Amniotic stem cell (primary cell): ENCODE measurements at places on chromosomes 13 and 19.

- no peak for DNase-seq
Measured at GRCh38 chr19:16703677-16704076, 16.0 kb upstream of the NWD1 start.

- DNase-seq, result no peak
Measured at GRCh38 chr13:44278166-44278565, 95.5 kb upstream of the SERP2 start.

DNA sequence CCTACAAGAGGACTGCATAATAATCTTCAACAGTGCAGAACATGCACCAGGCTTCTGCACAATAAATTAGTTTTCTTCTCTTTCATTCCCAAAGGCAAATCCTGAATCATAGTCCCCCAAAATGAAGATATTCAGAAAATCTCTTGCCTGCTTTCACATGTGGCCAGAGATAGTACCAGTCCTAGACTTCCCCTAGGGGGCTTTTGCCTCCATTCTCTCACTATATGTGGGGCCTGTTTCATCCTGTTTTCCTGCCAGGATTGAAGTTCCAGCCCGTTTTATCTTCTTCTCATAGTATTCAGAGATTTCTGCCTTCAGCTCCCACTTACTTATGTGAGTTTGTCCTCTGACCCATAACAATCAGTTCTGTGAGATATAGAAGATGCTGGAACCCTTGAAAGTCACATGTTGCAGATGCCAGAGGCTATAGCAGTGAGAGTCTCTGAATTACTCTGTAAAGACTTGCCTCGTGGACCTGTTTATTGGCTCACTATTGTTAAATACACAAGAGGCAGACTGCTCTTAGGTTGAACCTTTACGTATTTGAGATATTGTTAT lies 421.9 kb upstream of the PCDH9 start:
- no peak for DNase-seq

GRCh38 chr19:827314-827709 lies 325 bp upstream of the AZU1 start:
- DNase-seq, result no peak

- no peak for DNase-seq
Measured at GRCh38 chr13:42099962-42100675, 51.7 kb downstream of the DGKH start.

DNA sequence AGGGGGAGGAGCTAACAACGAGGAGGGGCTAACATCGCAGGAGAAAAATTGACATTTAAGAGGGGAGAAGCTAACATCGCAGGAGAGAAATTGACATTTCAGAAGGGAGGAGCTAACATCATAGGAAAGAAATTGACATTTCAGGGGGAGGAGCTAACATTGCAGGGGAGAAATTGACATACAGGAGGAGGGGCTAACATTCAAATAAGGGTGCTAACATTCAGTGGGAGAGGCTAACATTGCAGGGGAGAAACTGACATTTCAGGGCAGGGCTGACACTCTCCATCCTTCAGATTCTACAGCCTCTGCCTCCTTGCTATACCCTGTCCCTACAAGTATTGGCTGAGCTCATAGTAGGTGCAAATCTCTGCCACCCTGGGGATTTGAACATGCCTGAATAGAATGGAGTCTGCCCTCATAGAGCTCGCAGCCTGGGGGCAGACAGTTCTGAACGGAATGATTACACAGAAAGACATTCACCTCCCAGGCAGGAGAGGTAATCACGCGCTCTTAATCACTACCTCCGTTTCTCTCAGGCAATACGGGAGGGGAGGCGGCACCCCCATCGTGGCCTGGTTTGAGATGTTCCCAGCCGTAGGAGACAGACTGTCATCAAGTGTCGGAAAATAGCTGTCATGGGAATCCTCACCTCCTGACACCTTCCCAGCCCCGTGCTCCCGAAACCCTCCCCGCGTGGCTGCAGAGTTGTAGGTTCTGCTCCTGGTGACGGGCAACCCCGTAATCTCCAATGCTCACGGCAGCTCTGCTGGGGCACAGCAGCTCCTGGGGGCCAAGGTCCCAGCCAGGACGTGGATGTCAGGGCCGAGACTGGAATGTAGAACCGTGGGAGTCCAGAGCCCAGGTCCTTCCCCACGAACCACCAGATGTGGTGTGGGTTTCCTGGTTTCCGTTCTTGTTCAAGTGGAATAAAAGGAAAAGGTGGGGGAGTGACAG lies 9.5 kb downstream of the GPR32 start:
- DNase-seq, result no peak

- DNase-seq, result no peak
Measured at GRCh38 chr13:28935104-28935503, 115.0 kb downstream of the MTUS2 start.

GRCh38 chr19:50008532-50008931 lies 16.6 kb downstream of the VRK3 start:
- DNase-seq, result no peak

DNA sequence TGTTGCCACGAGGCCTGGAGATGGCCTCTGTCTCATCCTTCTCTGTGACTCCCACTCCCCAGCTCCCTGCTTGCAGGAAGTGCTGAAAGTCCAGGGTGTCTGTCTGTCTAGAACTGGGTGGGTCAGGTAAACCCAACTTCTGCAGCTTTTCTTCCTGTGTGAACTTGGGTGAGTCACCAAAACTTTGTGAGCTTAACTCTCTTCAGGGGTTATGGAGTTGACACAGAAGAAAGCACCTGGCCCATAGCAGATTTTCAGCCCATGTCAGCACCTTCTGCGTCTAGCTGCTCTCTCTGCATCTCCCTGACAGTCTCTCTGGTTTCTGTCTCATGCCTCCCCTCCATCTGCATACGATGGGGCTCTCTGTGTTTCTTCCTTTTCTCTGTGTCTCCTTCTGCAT lies 4.2 kb upstream of the CACNG7 start:
- no peak for DNase-seq

DNA sequence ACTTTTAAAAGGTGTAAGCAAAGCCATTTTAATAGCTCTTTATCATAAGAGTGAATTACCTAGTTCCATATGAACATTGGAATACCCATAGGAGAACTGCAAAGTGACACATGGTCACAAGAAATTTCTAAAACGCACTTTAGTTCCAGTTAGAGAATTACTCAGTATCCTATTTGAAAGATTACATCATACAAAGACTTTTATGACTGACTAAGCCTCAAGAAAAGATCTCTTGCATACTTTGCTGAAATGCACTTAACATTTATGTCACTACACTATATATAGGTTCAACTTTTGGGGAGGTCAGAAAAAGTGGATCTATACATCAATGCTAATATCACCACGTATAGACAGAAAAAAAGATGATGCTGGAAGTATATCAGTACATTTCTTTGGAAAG lies 7.1 kb downstream of the PCDH9 start:
- DNase-seq, result no peak

DNA sequence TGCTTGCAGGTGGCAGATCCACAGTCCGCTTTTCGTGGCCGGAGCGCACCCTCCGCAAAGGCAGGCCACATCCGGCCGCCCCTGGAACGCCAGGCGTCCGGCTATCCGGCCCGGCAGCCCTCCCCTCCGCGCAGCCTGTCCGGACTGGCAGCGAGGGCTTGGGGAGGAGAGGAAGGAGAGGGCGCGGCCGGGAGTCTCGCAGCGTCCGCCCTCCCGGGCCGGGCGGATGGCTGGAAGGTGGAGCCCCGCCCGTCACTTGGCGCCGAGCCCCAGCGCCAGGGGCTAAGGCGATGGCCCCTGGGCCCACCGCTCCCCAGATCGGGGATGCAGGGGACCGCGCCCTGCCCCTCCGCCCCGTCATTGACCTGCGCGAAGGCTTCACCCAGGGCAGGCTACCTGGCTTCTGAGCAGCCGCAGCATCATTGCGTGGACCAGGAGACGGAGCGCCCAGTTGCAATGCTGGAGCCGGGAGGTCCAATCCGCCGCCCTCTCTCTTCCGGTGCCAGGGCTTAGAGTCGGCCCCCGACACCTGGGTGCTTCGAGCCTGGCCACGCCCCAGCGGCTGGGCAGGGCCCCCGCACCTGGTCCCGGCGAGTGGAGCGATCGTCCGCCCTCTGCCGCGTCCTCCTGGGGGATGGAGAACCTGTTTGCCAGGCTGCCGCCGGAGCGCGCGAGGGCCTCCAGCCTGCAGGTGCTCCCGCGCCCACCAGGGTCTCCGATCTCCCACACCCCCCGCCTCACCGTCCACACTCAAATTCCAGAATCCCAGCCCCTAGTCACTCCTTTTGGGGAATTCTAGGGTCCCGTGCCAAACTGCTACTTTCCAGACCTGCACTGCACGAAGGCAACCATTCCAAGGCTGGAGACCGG lies at the start of gene FUT1:
FUT1 (minus strand) TSS at position 146 of the 870 bp plus-strand sequence. CDS start 1,360 bp downstream, outside the sequence.
- no peak for DNase-seq

- peak; percentile 79 for DNase-seq
Measured at GRCh38 chr19:57583521-57584416, at the start of gene ZIK1. TSS of gene ZIK1 (plus strand) at chr19:57584145. CDS start at chr19:57584357, 212 bp downstream.

DNA sequence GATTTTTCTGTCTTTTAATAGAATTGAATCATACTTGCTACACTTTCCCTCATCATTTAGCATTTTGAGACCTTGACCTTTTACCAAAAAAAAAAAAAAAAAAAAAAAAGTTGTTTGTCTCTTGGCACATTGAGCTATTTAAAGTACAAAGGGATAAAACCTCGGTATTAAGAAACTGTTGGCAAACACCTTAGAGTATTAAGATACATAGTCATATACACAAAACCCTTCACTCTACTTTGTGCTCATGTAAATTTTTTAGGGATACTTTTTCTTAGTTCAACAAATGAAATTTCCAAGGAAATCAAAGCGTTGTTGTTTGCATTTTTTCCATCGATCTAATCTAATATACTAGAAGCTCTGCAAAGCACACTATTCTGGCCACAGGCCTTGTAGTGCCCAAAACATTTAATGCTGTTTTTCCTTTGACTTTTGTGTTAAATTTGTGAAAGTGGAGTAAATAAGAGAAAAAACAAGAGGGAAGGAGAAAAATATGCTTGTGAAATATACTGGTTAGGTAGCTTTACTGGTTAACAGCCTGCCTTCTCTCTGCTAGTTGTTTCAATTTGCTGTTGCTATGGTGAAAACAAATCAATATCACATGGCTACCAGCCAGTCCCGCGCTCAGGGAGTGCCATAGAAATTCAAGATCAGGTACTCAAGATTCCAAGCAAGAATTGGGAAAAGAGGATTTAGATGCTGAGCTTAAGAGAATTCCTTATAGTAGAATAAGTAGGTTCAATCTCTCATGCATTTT lies 2.6 kb downstream of the MBNL2 start:
- DNase-seq, result no peak

DNA sequence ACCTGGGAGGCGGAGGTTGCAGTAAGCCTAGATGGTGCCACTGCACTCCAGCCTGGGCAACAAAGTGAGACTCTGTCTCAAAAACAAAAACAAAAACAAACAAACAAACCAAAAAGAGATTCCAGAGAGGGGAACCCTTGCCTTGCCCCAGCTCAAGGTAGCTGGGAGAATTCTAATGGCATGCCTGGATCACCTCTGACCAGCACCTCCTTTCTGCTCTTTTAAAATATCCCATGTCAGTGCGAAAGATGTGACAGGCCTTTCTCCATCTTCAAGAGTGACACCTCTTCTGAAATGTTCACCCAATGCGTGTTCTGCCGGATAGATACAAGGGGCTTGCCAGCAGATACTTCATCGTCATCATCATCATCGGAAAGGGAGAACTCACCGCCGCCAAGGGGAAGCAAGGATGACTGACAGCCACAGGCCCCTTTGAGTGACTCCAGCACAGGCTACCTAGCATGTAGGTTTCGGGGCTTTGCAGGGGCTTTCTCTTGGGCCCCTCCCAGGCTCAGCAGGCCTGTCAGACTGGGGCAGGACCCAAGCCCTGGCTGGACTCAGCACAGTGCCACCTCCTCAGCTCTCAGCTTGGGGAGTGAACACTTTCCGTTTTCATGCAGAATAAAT lies 18.9 kb upstream of the LRP3 start:
- DNase-seq, result no peak

- no peak for DNase-seq
Measured at GRCh38 chr13:111844682-111845081, 222.3 kb upstream of the SOX1 start.

DNA sequence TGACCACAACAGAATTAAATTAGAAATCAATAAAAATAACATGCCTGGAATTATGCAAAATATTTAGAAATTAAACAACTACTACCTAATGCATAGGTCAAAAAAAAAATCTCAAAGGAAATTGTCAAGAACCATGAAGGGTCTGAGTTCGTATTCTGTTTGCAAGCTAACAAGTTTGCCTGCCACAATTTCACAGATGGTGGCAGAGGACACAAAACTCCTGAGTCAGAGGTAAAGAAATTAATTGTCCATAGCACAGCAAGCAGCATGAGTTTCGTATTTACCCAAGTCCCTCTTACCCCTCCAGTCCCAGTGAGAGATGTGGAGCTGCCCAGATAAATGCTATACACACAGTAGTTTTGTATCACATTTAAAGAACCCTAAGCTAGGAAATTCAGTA lies 675.9 kb downstream of the UQCRFS1 start:
- no peak for DNase-seq

DNA sequence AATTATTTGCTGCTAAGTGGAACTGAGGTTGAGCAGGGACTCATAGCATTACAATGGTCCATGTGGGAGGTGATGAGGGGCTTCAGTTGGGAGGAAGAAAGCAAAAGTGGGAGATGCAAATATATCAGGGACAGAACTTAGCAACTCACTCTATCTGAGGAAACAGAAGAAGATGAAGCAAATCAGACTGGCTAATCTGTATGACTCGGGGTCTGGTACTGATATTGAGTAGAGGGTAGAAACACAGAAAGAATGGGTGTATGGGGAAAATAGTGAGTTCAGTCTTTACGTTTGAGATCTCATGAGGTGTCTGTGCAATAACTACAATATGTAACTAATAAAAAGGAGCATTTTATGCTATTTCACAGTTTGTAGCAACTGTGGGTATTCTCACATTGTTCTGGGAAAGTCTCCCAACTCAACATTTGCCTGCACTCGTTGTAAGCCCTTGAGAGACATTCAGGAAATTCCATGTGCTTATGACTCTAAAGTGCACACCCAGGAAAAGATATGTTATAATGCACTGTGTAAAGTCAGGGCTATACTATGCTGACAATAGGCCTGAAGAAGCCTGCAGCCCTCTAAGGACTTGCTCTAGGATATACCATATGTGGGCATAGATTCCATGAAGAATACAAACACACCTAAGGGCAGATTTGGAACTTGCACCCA lies 183.5 kb downstream of the SPRY2 start:
- no peak for DNase-seq

DNA sequence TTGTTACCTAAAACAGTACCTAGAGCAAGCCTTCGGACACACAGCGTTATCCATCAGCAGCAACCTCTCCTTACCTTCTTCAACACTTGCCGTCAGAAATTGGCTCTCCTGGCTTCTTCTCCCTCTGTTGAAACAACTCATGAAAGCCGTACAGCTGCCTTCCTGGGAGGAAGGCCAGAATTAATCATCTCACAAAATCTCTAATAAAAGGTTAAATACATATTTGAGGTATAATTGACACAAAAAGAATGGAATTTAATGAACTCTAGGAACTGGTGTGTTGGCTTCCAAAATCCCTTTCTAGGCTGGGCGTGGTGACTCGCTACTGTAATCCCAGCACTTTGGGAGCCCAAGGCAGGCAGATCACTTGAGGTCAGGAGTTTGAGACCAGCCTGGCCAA lies 37.3 kb upstream of the GTF2F2 start:
- DNase-seq, result no peak
